T-helper 17 cell (primary cell): ENCODE measurements at places on chromosomes 6 and 20.

GRCh38 chr20:57166568-57167291 lies 99.7 kb downstream of the BMP7 start:
- no peak for DNase-seq

GRCh38 chr6:106685833-106686232 lies 56.5 kb downstream of the QRSL1 start:
- DNase-seq = no peak

- no peak for DNase-seq
Observed at GRCh38 chr6:155128977-155129376, 133.9 kb downstream of the TIAM2 start.

GRCh38 chr6:154510144-154510905 lies at the start of gene CNKSR3:
TSS of gene CNKSR3 (minus strand) at chr6:154510685. CDS start at chr6:154510114, 571 bp downstream.
- no peak for DNase-seq

DNA sequence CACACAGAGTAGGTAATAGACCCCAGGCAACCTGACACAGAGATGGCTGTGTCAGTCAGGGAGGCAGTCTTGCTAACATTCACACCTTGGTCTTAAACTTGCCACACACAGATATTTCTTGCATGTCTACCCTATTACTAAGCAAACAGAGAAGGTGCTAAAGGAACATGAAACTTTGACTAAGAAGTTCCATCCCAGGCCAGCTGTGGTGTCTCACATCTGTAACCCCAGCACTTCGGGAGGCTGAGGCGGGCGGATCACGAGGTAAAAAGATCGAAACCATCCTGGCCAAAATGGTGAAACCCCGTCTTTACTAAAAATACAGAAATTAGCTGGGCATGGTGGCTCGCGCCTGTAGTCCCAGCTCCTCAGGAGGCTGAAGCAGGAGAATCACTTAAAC lies 222.4 kb upstream of the JARID2 start:
- DNase-seq = no peak
